ENCODE measurements at places on chromosomes 13 and 19.

GRCh38 chr13:101415358-101416174, 742 bp downstream of the NALCN start:
- DNase-seq, result peak; percentile 84

GRCh38 chr13:106340249-106340648, 195.2 kb downstream of the EFNB2 start:
- no peak for DNase-seq

GRCh38 chr19:35209646-35210045, 18.9 kb downstream of the FAM187B start:
- DNase-seq, result no peak

GRCh38 chr19:33785795-33786194, 10.9 kb upstream of the KCTD15 start:
- no peak for DNase-seq

DNA sequence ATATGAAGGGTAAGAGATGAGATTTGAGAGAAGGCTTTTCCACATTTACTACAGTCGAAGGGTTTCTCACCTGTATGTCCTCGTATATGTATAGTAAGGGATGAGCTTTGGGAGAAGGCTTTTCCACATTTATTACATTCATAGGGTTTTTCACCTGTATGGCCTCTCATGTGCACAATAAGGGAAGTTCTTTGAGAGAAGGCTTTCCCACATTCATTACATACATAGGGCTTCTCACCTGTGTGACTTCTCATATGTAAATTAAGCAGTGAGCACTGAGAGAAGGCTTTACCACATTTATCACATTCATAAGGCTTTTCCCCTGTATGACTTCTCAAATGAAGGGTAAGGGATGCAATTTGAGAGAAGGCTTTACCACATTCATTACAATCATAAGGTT, 41.8 kb downstream of the ZNF527 start:
- DNase-seq, result no peak

DNA sequence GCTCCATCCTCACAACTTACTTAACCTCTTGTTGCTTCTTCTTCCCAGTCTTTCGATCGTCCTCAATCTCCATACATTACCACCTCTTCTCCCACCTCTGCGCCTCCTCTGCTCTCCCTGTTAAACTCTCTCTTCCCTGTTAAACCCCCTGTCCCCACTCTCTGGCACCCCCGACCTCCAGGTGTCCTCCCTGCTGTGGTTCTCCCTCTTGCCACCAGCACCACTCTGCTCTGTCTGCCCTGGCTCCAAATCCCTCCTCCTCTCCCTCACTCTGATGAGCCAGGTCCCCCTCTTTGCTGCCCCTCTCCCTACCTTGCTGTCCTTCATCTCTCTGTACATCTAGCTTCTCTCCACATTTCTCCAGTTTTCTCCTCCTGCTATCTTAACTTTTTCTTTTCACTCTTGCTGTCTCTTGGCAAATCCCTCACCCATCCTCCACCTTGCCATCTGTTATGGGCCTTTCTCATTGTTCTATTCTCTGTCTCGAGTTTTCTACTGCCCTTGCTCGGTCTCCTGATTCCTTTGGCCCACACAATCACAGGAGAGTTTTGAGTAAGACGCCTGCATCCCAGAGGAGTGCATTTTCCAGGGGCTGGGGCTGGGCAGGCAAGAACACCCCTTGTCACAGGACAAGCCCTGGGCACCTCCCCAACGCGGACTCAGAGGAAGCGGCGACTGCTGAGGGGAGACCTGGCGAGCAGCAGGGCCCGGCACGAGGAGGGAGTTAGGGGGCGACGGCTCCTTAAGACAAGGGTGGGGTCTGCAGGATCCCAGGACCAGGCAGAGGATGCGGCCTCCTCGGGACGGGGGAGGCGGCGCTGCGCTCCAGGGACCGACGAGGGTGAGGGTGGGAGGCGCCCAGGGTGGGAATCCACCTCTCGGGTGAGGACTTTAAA, 21.4 kb upstream of the ERVV-1 start:
- no peak for DNase-seq

- DNase-seq, result no peak
Observed at GRCh38 chr13:25249001-25249543, 38.2 kb downstream of the MTMR6 start.

- no peak for DNase-seq
Observed at GRCh38 chr13:48741377-48741776, 87.6 kb downstream of the CYSLTR2 start.

- no peak for DNase-seq
Observed at GRCh38 chr19:2113439-2114211, 16.9 kb downstream of the IZUMO4 start.

GRCh38 chr19:5046339-5047039, 77.6 kb downstream of the KDM4B start:
- no peak for DNase-seq

GRCh38 chr13:25616674-25617073, 244.9 kb downstream of the ATP8A2 start:
- DNase-seq, result no peak

- DNase-seq, result no peak
Observed at GRCh38 chr13:65368832-65369231, 1861.3 kb downstream of the PCDH9 start.

GRCh38 chr13:70162141-70162540, 53.9 kb upstream of the KLHL1 start:
- peak; percentile 81 for DNase-seq

- DNase-seq, result no peak
Observed at GRCh38 chr19:37928527-37929286, 21.7 kb downstream of the SIPA1L3 start.

GRCh38 chr19:17125728-17126677, 50.4 kb downstream of the MYO9B start:
- no peak for DNase-seq

DNA sequence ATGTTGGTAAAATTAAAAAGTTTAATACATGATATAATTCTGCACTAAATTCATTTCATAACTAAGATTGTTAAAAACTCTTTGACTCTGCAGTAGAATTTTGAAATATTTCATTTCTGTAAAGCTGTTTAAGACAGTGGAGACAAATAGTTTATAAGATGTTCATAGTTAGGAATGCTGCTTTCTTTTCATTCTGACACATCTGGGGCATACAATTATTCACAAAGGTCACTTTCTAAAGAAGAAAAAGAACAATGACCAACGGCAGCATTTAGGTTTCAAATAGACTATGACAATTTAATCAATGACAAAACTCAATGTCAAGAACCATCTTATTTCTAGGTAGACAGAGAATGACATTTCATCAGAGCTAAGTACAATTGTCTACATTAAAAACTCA, 1422.1 kb downstream of the PCDH9 start:
- no peak for DNase-seq

- no peak for DNase-seq
Observed at GRCh38 chr13:20363603-20364002, 131.5 kb upstream of the GJB6 start.

DNA sequence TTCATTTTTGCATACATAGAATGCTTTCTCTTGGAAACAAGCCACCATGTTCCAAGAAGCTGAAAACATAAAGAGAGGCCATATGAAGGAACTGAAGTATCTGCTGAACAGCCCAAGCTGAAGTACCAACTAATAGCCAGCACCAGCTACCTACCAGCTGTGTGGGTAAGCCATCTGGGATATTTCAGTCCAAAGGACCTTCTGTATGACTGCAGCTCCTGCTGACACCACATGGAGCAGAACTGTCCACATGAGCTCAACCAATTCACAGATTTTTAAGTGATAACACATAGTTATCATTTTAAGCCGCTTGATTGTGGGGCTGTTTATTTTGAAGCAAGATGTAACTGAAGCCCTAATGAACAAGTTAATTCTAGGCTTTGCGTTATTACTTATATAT, 621.1 kb upstream of the KLHL1 start:
- no peak for DNase-seq

- no peak for DNase-seq
Observed at GRCh38 chr13:22175241-22175640, 504.4 kb downstream of the FGF9 start.

DNA sequence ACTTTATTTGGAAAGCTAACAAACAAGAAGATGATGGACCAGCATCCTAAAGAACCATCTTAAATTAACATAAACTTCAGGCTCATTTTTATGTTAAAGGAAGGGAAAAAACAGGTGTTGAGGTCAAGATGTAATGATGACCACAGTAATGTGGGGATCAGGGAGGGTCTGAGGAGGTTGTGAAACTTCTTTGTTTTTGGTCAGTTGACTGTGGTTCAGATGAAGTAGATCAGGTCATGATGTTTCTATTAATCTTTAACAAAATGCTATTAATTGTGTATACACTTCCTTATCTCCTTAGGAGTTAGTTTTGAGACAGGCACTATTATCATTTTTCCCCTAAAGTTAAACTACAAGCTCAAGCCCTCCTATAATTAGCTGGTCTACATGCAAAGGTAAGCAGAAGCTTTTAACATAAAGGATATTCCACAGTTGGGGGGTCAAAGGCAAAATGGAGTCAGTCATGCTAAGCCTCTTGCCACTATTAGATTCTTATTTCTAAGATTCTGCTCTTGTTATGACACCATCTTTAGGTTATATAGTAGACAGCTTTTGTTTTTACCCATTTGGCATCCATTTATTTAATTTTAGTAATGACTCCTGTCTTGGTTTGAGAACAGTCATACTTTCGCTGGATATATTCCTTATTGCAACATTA, 800.1 kb upstream of the PCDH9 start:
- no peak for DNase-seq

DNA sequence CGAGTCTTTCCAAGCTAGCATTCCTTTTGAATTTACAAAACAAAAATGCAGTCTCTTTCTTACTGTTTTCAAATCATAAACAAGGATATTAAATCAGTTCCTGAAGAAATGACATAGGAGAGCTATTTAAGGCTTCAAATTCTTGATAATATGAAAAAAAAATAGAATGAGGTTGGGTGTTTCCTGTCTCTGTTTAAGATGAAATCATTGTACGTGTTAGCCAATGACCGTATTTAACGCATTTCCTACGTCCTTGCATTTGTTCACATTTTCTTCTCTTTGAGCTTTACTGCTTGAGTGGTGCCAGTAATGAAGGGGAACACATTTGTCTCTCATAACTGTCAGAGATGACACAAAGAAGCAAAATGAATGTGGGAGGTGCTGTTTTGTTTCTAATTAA, 821.3 kb downstream of the DIAPH3 start:
- no peak for DNase-seq

- DNase-seq, result no peak
Observed at GRCh38 chr19:35963514-35963913, 27.3 kb downstream of the LRFN3 start.

- DNase-seq, result peak; percentile 80
Observed at GRCh38 chr19:39401549-39402345, 4.9 kb upstream of the ZFP36 start.

GRCh38 chr19:2483084-2483483, 7.2 kb downstream of the GADD45B start:
- DNase-seq, result no peak

GRCh38 chr13:41345914-41346589, 35.0 kb downstream of the NAA16 start:
- DNase-seq, result no peak

- no peak for DNase-seq
Observed at GRCh38 chr13:106155411-106155810, 380.1 kb downstream of the EFNB2 start.

GRCh38 chr13:66409542-66409941, 820.6 kb downstream of the PCDH9 start:
- no peak for DNase-seq

GRCh38 chr13:29817604-29818378, 32.6 kb downstream of the UBL3 start:
- peak; percentile 15 for DNase-seq

DNA sequence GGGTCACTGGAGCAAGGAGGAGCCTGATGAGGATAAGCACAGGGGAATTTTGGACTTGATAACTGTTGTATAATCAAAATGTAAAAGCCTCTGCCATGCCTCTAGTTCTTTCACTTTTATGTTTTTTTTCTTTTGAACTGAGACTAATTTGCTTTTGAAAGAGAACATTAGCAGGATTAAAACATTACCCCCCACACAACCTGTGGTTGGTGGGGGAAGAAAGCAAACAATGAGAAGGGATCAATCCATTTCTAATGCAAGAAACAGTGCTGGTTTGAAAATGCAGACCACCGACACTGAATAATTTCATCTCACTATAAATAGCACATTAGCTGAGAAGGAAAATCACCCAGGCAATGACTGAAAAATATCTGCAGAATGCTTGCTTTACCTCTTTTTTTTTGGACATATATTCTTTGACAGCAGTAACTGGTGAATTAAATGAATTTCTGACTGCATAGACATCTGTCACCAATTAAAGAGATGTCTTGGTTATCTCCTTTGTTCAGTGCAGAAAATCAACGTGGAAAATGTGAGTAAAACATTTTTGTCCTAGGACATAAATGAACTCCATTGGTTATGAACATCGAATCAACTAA, 48.6 kb upstream of the TRPC4 start:
- no peak for DNase-seq

GRCh38 chr13:113996912-113997745, 23.3 kb upstream of the C13orf46 start:
- DNase-seq, result no peak

DNA sequence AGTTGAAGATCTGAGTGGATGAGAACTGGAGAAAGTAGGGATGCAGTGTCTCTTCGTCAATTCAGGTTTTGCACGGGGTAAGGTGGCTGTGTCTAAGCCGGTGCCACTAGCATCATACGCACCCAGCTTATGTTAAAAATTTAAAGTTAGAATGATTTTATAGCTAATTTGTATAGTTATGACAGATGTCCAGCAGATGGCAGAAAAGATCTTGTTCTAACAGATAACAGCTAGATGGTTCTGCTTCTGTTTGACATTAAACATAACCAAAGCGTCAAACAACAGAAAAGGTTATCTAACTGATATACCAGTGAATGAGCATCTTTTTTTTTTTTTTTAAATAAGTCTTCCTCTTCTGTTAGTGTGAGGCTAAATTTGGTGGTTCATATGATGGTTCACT, 18.8 kb upstream of the EDDM13 start:
- peak; percentile 61 for DNase-seq

DNA sequence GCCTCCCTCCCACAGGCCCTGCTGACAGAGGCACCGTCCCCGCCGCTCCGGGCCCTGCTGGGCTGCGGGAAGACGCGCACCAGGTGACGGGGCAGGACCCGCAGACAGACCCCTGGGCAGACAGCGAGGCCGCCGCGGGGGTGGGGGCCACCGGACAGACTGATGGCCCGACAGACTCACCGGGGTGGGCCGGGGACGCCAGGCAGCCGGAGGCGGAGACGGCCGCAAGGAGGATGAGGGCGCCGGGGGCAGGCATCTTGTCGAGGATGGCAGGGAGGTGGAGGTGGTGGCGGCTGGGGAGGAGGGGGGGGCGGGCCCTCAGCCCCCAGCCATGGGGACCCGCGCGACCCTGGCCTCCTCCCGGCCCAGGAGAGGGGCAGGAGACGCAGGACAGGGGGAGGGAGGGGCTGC, 309 bp downstream of the LMTK3 start:
- DNase-seq, result no peak

- no peak for DNase-seq
Observed at GRCh38 chr13:97109256-97109655, 112.9 kb upstream of the MBNL2 start.

GRCh38 chr19:8334458-8335342, 8.4 kb downstream of the KANK3 start:
- DNase-seq, result peak; percentile 80

DNA sequence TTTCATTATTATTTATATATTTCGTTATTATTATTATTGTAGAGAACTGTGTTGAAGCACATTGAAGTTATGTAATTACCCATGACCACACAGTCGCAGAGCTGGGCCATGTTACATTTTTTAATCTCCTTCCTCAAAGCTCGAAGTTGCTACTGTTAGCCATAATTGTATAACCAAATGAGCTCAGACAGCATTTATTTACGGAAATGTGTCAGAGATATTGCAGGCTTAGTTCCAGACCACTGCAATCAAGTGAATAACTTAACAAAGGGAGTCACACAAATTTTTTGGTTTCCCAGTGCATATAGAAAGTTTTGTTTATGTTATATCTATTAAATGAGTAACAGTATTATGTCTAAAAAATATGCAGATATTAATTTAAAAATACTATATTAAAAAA, 147.1 kb upstream of the SLITRK1 start:
- DNase-seq, result no peak
